ENCODE measurements at places on chromosomes 3 and 15.

- DNase-seq: no peak
These were observed 1.2 kb upstream of the LARS2 start for GRCh38 chr3:45387171-45387570.

GRCh38 chr15:56077081-56077480, 83.7 kb upstream of the NEDD4 start:
- no peak for DNase-seq

- no peak for DNase-seq
These were observed 684.1 kb downstream of the NTRK3 start for GRCh38 chr15:87572381-87572910.

GRCh38 chr15:97708252-97708651, 252.3 kb upstream of the ARRDC4 start:
- peak; percentile 82 for DNase-seq

GRCh38 chr3:111794711-111795110, 64.4 kb upstream of the PHLDB2 start:
- peak; percentile 60 for DNase-seq

- DNase-seq: no peak
These were observed 53.4 kb downstream of the RPLP1 start for GRCh38 chr15:69505956-69506556.

DNA sequence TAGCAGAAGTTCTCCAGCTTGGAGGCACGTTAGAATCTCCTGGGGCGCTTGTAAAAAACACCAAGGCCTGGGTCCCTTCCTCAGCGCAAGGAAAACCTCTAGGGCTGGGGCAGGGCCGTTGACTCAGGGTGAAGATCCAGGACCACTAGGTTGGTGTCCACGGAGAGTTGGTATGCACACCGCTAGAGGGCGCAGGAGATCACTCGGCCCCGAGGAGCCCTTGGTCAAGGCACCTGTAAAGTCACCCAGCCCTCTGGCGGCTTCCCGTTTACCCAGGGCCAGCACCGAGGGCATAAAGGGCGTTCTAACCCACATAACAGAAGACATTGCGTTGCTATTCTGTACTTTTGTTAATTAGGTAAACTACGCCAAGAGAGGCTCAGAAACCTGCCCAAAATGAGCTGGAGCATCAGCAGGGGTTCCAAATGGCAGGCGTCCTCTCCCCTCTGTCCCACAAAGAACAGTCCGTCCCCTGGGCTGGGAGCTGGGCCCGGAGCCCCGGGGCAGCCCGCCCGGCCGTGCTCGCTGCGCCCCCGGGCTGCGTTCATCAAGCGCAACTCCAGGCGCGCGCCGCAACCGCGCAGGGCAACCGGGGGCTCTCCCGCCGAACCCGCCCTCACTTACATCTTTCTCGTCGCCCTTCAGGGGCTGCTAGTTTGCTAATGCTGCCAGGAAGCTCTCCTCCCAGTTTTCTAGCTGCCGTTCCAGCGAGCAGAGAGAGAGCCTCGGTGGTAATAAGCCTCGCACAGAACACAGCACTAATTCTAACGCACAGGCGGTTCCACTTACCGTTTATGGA, 332.1 kb downstream of the ARRDC4 start:
- no peak for DNase-seq

DNA sequence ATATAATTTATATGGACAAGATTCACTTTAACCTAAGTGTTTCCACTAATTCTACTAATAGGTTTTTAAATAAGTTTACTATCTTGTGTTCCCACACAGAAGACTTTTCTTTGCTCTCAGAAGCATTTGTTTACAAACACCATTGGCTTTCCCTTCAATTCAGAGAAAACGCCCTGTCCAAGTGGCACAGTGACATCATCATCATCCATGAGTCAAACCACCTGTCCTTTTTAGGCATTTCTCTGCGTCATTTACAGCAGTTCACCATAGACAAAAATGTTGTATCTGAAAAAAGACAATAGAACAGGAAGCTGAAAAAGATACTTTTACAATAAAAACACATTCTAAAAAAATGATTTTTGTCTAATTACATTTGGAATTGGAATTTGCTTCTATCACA, 9.3 kb upstream of the BCL2L10 start:
- no peak for DNase-seq

GRCh38 chr3:65439641-65440284, 599.0 kb downstream of the MAGI1 start:
- peak; percentile 85 for DNase-seq

GRCh38 chr3:177231242-177231641, 34.0 kb upstream of the TBL1XR1 start:
- no peak for DNase-seq

DNA sequence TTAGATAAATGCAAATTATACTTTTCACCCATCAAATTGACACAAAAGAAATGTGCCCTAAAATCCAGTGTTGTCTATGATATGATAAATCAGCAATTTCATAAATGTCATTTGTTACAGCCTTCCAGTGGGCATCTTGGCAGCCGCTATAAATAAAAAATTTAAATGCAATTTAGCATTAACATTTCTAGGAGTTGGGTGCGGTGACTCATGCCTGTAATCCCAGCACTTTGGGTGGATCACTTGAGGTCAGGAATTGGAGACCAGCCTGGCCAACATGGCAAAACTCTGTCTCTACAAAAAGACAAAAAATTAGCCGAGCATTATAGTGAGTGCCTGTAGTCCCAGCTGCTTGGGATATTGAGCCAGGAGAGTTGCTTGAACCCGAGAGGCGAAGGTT, 65.9 kb upstream of the POMGNT2 start:
- no peak for DNase-seq

DNA sequence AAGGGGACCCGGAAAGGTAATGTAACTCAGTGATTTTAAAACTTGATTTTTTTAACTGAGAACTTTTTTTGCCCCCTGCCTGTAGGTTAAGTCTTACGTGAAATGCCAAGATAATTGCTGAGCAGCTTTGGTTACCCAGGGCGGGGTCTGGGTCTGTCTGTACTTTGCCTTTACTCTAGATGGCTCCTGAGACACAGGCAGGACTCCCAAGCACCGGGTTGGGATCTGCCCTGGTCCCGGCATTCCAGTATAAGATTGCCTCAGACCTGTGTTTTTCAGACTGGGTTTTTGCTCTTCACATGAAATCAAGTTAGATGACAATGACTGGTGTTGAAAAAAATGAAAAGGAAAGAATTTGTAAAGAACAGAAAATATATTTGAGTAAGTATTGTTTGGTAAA, 40.3 kb downstream of the WDR76 start:
- no peak for DNase-seq

GRCh38 chr3:172836390-172836997, 86.0 kb downstream of the ECT2 start:
- DNase-seq: peak; percentile 67

DNA sequence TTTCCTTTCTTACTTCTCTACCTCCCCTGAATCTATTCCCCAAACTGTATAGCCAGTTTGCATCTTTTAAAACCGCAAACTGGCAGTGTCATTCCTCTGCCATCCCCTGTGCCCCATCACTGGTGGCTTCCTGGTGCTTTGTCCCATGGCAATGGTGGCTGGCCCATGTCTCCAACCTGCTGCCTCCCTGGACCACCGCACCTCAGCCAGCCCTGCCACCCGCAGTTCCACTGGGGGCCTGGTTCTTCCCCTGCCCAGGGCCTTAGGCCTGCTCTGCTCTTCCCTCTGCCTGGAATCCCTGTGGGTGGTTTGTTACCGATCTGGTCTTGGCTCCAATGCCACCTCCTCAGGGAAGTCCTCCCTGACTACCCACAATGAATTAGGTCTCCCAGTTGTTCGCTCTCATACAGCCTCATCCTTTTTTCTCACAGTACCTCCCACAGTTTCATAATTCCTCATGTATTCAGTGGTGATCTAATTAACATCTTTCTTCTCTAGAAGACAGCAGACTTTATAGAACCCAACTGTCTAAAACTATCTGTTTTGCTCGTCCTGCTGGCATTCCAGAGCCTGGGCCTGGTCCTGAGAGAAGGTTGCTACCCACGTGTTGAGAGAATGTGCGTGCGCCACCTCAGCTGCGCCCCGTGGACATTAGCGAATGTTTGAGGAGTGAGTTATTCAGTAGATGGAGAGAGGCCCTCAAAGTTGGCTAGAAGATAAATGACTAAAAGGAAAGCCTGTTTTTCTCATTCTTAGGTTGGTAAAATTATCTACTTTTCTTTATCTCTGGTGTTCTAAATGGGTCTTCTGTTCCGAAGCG, 130.1 kb downstream of the DNAJB8 start:
- no peak for DNase-seq

DNA sequence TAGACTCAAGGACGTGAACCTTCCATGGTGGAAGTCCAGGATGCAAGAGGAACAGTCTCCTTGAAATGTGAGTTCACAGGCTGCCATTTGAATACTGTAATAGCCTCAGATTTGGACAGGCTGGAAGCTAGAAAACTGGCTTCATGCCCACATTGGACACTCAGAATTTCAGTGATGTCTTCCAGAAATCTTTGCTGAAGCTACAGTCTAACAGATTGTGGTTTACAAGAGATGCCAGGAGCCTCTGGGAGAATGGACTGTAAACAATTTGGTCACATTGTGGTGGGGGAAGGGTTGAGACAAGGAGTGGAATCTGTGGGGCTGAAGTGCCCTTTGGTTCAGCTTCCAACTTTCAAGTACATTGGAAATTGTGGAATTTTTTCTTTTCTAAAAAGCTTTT, 252.0 kb upstream of the PROK2 start:
- DNase-seq: peak; percentile 24

DNA sequence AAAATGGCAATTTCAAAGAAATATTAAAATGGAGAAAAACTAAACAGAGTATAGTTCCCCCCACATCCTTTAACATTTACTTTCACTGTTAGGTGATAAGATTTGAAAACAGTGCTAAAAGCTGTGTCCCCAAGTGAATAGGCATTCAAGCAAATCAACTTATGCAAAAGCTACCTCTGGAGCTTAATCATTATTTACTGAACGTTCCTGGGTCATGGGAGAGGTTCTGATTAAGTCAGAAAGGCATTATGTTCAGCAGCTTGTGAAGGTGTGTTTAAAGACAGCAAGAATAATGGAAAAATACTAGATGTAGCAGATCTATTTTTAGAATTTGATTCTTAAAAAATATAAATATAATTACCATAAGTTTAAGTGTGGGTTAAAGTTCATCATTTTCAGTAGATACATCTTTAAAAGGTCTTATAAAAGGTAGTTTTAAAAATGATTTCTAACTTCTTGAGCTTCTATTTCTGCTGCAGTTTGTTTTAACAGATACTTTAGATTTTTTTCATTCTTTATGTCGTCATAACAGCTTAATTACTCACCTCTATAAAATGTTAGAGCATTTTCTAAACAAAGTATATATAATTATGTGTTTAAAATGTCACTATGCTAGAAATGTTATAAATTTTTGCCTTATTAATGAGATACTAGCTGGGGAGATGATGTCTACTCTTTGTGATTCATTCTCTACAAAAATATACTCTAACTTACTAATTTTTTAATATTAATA, 127.9 kb downstream of the MITF start:
- DNase-seq: no peak

GRCh38 chr3:82410366-82410765, 648.9 kb upstream of the GBE1 start:
- DNase-seq: no peak

DNA sequence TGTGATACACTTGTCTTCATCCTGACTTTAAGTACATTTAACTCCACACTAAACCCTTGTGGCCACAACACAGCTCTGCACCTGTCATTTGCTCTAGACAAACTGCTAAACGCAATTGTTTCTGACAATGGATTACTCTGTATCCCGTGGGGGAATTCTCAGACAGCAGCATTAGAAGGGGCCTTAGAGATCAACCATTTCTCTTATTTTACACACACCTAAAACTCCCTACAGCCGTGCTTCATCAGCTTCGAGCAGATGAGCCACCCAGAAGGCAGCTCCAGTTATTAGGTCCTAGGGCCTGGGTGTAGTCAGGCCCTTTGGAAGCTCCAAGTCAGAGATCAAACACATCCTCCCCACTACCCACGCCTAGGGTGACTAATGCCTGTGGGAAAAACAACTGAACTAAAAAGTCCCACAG, 1.3 kb upstream of the IL12A start:
- peak; percentile 2 for DNase-seq

- DNase-seq: no peak
These were observed 110.9 kb downstream of the OXNAD1 start for GRCh38 chr3:16375891-16376290.

GRCh38 chr3:83065851-83066460, 1304.5 kb upstream of the GBE1 start:
- DNase-seq: no peak

DNA sequence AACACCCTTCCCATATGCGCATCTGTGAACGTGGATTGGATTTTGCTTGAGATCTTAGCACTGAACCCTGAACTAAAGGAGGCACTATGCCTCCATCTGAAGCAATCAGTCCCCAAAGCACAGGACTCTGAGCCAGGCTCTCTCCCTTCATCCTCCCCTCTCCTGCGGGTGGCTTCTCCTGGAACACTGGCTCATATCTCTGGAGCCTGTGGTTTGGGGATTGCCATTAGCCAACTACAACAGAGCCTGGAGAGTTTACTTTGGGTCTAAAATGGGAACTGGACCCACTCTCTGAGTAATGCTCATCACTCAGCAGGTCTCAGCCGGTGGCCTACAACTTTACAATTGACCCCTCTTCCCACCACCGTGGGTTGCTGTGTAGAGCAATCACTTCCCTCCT, 190.8 kb upstream of the HES1 start:
- DNase-seq: no peak

DNA sequence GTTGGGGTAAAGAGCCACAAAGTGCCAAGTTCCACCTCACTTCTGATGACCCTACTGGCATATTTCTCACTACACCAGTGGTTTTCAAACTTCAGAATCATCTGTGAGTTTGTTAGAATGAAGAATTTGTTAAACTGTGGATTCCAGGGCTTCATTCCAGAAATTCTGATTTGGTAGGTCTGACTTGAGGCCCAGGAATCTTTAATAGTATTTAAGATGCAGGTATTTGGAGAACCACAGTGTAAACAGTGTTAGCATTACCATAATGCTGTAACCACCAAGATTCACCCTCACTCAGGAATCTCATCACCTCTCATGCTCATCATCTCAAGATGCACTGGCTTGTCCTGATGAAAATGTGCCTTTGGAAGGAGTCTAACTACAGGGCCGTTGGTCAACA, 6.0 kb downstream of the KCNMB3 start:
- no peak for DNase-seq

DNA sequence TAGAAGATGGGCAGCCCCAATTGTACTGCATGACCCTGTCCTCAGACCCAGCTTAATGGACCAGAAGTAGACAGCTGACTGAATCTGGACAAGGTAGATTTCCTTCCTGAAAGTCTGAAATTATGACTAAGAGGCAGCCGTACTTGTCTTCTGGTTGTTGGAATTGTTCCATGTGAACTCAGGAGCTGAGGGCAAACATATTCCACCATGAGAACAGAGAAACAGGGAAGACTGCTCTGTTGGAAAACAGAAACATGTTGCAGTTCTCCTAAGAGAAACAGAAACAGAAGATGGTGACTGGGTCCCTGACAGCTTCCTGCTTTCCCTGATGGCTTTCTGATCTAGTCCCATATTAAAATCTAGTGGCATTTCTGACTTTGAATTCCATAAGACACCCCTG, 24.1 kb downstream of the POPDC2 start:
- DNase-seq: no peak

DNA sequence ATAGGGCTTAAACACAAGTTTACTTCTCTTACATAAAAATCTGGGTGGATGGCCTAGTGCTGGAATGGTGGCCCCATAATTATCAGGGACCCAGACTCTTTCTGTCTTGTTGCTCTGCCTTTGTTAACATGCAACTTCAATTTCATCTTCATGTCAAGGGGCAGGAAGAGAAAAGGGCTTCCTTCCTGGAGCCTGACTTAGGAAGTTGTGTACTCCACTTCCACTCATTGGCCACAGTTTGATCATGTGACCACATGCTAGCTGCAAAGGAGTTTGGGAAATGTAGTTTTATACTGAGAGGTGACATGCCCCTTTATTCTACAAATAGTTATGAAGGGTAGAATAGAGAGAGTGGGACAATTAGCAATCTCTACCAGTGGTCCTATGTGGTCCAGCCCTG, 39.3 kb downstream of the RHCG start:
- DNase-seq: no peak
